Upper lobe of right lung (tissue), 1 donor: ENCODE measurements at places on chromosomes 4 and X.

GRCh38 chrX:154304846-154305245 is 9.3 kb downstream of the TKTL1 start:
- no peak for DNase-seq
- H3K27me3 ChIP-seq, result no peaks in the 10 kb centered on the region
- no peak overlapping the region for H3K4me3 ChIP-seq
- H3K4me1 ChIP-seq, result no peaks in the 10 kb centered on the region

DNA sequence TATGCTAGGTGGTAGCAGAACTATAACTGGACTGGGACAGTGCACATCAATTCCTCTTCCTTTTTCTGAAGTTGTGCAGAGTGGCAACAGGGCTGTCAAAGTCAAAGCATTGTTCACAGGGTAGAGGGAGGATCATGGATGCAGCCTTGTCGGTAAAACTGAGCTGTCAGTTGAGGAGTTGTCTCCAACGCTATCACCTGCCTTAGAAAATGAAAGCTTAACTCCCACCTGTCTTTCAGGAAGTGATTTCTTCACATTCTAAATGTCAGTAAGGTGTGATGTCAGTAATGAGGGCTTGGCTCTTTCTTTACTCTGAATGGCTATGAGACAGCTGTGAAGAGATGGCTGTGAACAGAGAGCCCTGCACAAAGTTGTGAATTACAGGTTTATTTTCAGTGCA is 66.4 kb upstream of the BANK1 start:
- no peaks in the 10 kb centered on the region for H3K36me3 ChIP-seq
- H3K27ac ChIP-seq, result no peak overlapping the region
- H3K4me1 ChIP-seq, result no peaks in the 10 kb centered on the region
- H3K4me3 ChIP-seq, result no peak overlapping the region

DNA sequence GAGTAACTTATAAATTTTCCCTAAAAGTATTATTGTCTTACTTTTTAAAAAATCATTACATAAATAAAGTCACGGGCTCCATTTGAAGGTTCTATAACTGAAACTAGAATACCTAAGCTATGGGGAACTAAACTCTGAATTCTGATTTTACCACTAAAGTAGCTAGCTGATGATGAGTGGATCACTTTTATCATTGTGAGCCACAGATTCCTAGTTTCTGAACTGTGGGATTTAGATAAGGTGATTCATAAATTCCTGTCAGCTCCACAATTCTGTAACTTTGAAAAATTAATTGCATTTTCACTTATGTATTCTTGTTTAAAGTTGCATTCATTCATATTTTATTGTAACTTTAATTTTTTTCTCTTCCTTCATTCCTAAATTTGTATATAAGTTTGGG is 540.9 kb downstream of the GBA3 start:
- no peaks in the 10 kb centered on the region for H3K27me3 ChIP-seq
- no peak for DNase-seq
- no peak overlapping the region for H3K27ac ChIP-seq
- H3K4me3 ChIP-seq, result no peak overlapping the region
- no peaks in the 10 kb centered on the region for H3K4me1 ChIP-seq

DNA sequence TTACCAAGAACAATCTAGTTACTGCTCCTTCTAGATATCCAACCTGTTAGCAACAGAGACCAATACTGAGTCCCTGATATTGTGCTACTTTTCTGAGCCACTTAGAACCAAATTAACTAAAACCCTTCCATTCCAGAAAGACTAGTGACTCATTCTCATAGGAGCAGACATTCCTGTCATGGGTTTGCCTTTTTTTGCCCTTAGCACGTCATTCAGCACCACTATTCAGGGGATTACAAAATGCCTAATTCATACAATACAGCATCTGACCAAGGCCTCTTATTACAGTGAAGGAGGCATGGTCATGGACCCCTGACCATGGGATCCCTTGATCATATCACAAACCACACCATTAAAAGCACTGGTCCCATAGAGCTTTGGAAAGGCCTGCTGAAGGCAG is 123.8 kb upstream of the CXCL13 start:
- no peaks in the 10 kb centered on the region for H3K4me1 ChIP-seq
- H3K4me3 ChIP-seq, result no peak overlapping the region
- H3K27ac ChIP-seq, result no peak overlapping the region
- no peaks in the 10 kb centered on the region for H3K36me3 ChIP-seq

GRCh38 chr4:147456706-147457105 is 24.2 kb upstream of the EDNRA start:
- H3K27ac ChIP-seq, result no peak overlapping the region
- no peaks in the 10 kb centered on the region for H3K27me3 ChIP-seq
- no peaks in the 10 kb centered on the region for H3K4me1 ChIP-seq
- H3K4me3 ChIP-seq, result no peak overlapping the region
- no peak for DNase-seq
- no peaks in the 10 kb centered on the region for H3K36me3 ChIP-seq

GRCh38 chrX:70089604-70090297 is 27.5 kb downstream of the OTUD6A start:
- no peak overlapping the region for H3K4me3 ChIP-seq
- no peak for DNase-seq
- H3K36me3 ChIP-seq, result no peaks in the 10 kb centered on the region
- no peak overlapping the region for H3K27ac ChIP-seq
- H3K27me3 ChIP-seq, result no peaks in the 10 kb centered on the region

GRCh38 chr4:41644915-41645295 is 103.6 kb downstream of the PHOX2B start:
- H3K36me3 ChIP-seq, result peaks cover 16% of the 10 kb centered on the region
- H3K27me3 ChIP-seq, result no peaks in the 10 kb centered on the region
- H3K27ac ChIP-seq, result no peak overlapping the region

GRCh38 chrX:2901367-2902036 is 27.6 kb downstream of the ARSD start:
- no peaks in the 10 kb centered on the region for H3K36me3 ChIP-seq
- H3K27me3 ChIP-seq, result no peaks in the 10 kb centered on the region
- H3K27ac ChIP-seq, result no peak overlapping the region
- no peak overlapping the region for H3K4me3 ChIP-seq

GRCh38 chrX:112614640-112615039 is 65.1 kb downstream of the LHFPL1 start:
- no peak overlapping the region for H3K4me3 ChIP-seq
- no peaks in the 10 kb centered on the region for H3K36me3 ChIP-seq
- no peak for DNase-seq
- H3K27me3 ChIP-seq, result no peaks in the 10 kb centered on the region
- no peaks in the 10 kb centered on the region for H3K4me1 ChIP-seq
- no peak overlapping the region for H3K27ac ChIP-seq

DNA sequence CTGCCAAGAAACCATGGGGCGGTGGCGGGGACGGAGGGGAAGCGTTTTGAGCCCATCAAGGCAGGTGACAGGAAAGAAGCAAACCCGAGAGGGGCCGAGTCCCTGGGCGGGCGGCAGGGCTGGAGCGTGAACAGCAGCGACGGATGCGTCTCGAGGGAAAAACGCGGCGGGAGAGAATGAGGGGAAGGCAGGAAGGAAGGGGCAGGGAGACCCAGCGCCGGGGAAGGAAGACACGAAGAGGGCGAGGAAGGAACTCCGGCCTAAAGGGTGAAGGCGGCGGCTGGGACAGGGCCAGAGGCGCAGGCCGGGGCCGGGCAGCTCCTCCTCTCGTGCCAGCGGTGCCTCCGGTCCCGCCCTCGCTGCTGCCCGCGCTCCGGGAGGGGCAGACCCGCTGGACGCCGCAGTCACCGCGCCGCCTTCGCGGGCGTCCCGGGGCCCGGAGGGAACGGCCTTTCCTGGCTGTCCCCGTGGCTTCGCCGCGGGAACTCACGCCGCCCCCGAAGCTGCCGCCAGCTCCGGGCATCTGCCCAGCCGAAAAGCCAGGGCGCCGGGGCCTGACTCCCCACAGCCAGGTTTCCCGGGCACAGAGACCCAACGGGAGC is 751 bp upstream of the RGS12 start:
- DNase-seq, result peak; percentile 90
- peaks cover 20% of the 10 kb centered on the region for H3K4me1 ChIP-seq
- no peaks in the 10 kb centered on the region for H3K27me3 ChIP-seq
- H3K27ac ChIP-seq, result peak overlapping the region; percentile 91
- peak overlapping the region; percentile 76 for H3K4me3 ChIP-seq
- no peaks in the 10 kb centered on the region for H3K36me3 ChIP-seq

- no peaks in the 10 kb centered on the region for H3K4me1 ChIP-seq
- no peak for DNase-seq
- H3K36me3 ChIP-seq, result no peaks in the 10 kb centered on the region
- H3K27ac ChIP-seq, result no peak overlapping the region
- H3K4me3 ChIP-seq, result no peak overlapping the region
- no peaks in the 10 kb centered on the region for H3K27me3 ChIP-seq
Observed at GRCh38 chrX:69096963-69097362, 68.3 kb downstream of the PJA1 start.

DNA sequence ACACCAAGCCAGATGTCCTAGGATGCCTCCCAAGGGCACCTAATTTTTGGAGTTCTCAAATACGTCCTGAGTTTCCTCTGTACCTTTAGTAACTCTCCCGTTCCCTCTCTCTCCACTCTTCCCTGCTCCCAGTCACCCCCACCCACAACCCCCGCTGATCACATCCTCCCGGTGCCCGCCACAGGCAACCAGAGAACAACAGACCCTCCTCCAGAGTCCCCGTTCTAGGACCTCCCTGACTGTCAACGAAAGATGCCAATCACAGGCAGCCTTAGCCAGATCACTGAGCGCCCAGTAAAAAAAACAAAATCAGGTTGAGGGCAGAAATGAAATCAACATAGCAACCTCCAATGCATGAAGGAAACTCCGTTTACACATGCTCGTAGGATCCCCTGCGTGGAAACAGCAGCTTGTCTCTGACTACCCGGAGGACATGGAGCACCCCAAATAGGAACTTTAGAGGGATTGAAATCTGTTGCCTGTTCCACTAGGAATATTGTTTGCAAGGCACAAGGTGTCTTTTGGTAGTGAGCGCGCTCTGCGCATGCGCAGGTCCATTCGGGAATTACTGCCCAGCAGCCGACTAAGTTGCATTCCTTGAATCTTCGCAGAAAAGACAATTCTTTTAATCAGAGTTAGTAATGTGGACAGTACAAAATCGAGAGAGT is at the start of gene GABRB1:
Gene GABRB1 (plus strand): TSS at position 557 of the 668 bp plus-strand sequence.
- no peaks in the 10 kb centered on the region for H3K4me1 ChIP-seq
- H3K4me3 ChIP-seq, result peak within 1 kb of the TSS; percentile 43
- H3K27ac ChIP-seq, result no peak within 1 kb of the TSS
- peaks cover 13% of the 10 kb centered on the region for H3K27me3 ChIP-seq
- no peaks in the 10 kb centered on the region for H3K36me3 ChIP-seq

- no peaks in the 10 kb centered on the region for H3K36me3 ChIP-seq
- H3K4me3 ChIP-seq, result no peak overlapping the region
- no peaks in the 10 kb centered on the region for H3K4me1 ChIP-seq
- no peak for DNase-seq
- no peaks in the 10 kb centered on the region for H3K27me3 ChIP-seq
- no peak overlapping the region for H3K27ac ChIP-seq
Observed at GRCh38 chr4:27059446-27059845, 198.8 kb downstream of the STIM2 start.

DNA sequence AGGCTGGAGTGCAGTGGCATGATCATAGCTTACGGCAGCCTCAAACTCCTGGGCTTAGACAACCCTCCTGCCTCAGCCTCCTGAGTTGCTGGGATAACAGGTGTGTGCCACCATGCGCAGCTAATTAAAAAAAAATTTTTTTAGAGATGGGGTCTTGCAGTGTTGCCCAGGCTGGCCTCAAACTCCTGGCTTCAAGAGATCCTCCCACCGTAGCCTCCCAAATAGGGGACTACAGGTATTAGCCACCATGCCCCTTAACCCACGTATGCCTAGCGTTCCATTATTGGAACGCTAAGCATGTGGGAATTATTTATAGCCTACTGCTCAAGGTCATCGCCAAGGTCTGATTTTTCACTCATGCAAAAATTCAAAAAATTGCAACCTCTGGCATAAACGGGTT is 20.3 kb upstream of the UBE2D3 start:
- no peaks in the 10 kb centered on the region for H3K36me3 ChIP-seq
- no peak overlapping the region for H3K27ac ChIP-seq
- no peak overlapping the region for H3K4me3 ChIP-seq
- H3K4me1 ChIP-seq, result no peaks in the 10 kb centered on the region

DNA sequence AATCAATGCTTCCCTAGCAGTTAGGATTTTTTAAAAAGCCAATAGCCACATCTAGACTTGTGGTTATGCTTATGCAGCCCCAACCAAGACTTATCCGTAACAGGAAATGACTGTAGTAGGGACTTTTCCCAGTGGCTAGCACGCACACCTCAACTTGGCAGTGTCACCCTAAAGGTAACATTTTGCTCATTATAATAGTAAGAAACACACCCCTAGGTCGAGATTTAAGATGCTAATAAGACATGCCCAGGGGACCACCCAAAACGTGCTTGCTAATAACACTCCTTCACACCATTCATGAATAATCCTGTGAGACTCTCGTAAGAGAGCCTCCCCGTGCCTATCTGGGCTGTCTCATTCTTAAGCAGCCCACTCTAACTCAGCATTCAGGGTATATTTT is 195.3 kb downstream of the CHIC1 start:
- no peaks in the 10 kb centered on the region for H3K36me3 ChIP-seq
- no peaks in the 10 kb centered on the region for H3K4me1 ChIP-seq
- DNase-seq, result no peak
- no peak overlapping the region for H3K27ac ChIP-seq
- H3K27me3 ChIP-seq, result no peaks in the 10 kb centered on the region

GRCh38 chr4:124321364-124321763 is 391.2 kb downstream of the ANKRD50 start:
- H3K36me3 ChIP-seq, result no peaks in the 10 kb centered on the region
- H3K27me3 ChIP-seq, result no peaks in the 10 kb centered on the region
- no peak overlapping the region for H3K4me3 ChIP-seq
- DNase-seq, result no peak
- no peak overlapping the region for H3K27ac ChIP-seq

GRCh38 chrX:153884590-153884989 is 1.4 kb downstream of the L1CAM start:
- H3K4me1 ChIP-seq, result no peaks in the 10 kb centered on the region
- H3K4me3 ChIP-seq, result no peak overlapping the region
- H3K36me3 ChIP-seq, result no peaks in the 10 kb centered on the region
- no peak for DNase-seq
- no peak overlapping the region for H3K27ac ChIP-seq

GRCh38 chr4:40856840-40857362 is 107.1 kb downstream of the NSUN7 start:
- peaks cover 3% of the 10 kb centered on the region for H3K4me1 ChIP-seq
- H3K27ac ChIP-seq, result no peak overlapping the region
- no peaks in the 10 kb centered on the region for H3K36me3 ChIP-seq
- H3K4me3 ChIP-seq, result peak overlapping the region; percentile 43

GRCh38 chr4:171876636-171877035 is 63.4 kb downstream of the GALNTL6 start:
- H3K4me3 ChIP-seq, result no peak overlapping the region
- H3K36me3 ChIP-seq, result no peaks in the 10 kb centered on the region
- H3K27me3 ChIP-seq, result no peaks in the 10 kb centered on the region
- DNase-seq, result no peak
- no peaks in the 10 kb centered on the region for H3K4me1 ChIP-seq
- no peak overlapping the region for H3K27ac ChIP-seq

- DNase-seq, result no peak
- H3K4me1 ChIP-seq, result no peaks in the 10 kb centered on the region
- H3K36me3 ChIP-seq, result no peaks in the 10 kb centered on the region
- H3K27ac ChIP-seq, result no peak overlapping the region
Observed at GRCh38 chrX:9532349-9532748, 67.5 kb downstream of the TBL1X start.
